GM12864 (cell line): ENCODE measurements at places on chromosomes 5 and 9.

DNA sequence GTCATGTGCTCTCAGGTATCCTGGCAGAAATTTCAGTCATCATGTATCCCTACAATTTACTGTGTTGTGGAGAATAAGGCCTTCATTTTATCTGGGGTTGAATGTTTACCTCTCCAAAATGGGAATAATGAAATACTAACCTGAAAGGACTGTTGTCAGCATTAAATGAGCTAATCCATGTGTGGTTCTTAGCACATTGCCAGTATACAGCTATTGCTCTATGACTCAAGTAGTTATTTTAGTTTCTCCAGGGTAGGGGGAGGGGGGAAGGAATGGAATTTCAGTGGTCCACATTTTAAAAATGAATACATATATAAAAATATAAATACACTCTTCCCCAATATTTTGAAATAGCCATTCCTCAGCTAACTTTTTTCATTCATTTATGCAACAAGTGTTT, 3.5 kb downstream of the PAM start:
- no peak for DNase-seq

DNA sequence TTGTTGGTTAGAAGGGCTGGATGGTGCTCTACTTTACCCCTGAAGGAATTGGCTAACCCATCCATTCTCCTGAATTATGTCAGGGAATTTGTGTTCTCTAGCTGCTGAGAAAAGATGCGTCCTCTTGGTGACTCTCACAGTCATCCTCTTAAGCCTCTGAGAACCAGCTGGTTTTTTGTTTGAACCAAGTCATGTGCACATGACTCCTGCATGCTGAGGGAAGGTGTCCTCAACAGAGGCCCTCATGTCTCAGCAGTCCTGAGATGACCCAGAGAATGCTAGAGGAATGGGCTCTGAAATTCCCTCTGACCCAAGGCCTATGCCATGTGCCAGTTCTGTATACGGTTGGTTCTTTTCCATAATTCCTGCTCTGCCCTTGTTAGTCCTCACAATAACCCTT, 10.4 kb upstream of the C5orf63 start:
- no peak for DNase-seq

DNA sequence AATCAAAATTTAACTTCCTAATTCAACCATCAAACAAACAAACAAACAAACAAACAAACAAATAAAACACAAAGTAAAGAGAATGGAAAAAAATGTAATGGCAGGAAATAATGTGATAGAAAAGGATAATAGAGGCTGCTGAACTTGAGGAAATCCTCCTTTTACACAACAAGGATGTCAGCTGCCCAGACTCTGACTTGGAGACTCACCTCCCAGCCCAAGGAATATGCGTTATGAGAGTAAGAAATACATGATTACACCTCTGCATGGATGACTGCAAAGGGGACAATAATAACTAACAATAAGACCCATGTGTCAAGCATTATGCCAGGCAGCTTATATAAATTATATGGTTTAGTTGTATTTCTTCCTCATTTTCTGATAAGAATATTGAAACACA, 46.6 kb upstream of the JAK2 start:
- DNase-seq, result no peak

DNA sequence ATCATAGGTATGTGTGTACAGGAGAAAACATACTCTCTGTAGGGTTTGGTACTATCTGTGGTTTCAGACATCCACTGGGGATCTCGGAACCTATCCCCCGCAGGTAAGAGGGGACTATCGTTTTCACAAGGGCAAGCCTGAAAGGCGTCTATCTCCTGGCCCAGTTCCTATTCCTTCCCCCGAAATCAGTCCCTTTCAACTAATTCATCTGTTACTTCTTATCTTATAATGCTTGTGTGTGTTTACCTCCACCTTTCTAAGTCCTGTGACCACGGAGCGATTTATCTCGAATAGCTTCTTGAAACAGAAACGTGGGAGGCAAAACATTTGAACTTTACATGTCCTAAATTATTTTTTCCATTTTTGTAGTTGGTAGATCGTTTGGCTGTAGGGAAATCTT, 11.4 kb downstream of the ABO start:
- DNase-seq, result no peak

GRCh38 chr5:168047043-168047668, 244.3 kb upstream of the WWC1 start:
- DNase-seq, result peak; percentile 12

DNA sequence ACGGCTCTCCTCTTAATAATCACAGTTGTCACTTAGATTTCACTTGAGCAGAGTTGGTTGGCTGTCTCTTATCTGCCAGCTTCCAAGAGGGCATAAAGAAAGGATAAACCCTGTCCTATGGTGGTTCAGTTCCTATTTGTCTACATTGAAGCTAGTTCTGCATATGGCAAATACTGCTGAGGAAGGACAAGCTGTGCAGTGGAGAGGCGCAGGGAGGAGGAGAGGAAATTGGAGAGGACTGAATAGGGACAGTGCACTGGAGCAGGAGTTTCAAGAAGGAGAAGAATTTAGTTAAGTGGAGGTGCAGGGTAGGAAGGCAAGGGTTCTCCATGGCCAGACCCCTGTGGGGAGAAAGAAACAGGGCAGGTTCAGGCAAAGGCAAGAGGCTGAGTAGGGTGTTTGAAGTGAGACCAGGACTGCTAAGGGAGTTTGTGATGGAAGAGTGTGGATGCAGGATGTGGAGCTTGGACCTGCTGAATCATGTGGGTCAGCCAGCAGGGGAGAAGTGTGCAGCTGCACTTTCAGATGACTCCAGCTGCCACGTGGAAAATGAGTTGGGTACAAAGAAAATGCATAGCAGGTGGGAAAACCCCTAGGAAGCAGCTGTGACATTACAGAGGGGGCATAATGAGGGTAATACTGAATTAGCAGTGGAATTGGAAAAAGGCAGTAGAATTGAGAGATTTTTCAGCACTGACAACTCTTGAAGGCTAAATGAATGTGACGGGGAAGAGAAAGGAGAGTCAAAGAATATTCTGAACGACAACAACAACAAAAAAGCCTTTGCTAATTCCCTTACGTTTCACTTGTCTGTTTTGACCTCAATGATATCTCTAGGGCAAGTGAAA, 66.8 kb downstream of the MAMDC2 start:
- DNase-seq, result no peak

DNA sequence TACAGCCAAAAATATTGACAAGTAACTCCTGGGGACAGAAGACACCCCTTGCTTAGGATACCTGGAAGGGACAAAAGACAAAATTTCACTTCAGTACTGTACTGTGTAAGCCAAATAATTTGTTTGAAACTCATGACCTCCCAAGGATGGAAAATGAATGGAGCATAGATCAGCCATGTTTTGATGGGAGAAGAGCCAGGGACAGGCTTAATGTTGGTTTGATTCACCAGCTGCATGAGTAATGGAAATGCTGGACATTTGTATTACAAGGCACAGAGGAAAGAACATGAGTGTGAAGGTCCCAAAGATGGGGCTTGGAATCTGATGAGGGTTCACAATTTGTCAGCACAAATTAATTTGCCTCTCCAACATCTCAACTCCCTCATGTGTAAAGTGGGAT, 122.8 kb downstream of the ENC1 start:
- no peak for DNase-seq

DNA sequence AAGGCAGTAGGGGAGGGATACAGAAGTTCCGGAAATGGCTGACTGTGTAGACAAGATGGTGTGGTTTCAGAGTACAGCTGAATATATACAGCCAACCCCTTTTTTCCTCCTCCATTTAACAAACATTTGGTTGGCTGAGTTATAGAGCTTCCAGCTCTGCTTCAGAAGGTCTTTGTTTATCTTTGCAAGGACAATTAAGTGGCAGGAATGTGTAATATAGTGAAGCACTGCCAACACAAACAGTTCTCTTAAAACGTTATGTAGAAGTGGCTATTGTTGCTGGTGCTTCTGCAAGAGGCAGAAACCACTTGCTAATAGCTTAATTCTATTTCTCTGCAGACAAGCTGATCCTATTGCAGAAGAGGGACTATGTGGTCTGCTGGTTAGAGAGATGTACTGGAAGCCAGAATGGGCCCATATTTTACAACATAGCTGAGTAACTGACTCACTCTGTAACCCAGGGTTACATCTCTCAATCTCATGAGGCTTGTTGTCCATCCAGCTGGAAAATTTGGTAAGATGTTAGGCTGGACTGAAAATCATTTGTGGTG, 62.7 kb upstream of the OSMR start:
- DNase-seq, result no peak

GRCh38 chr9:129938291-129938979, 103.2 kb downstream of the USP20 start:
- no peak for DNase-seq

DNA sequence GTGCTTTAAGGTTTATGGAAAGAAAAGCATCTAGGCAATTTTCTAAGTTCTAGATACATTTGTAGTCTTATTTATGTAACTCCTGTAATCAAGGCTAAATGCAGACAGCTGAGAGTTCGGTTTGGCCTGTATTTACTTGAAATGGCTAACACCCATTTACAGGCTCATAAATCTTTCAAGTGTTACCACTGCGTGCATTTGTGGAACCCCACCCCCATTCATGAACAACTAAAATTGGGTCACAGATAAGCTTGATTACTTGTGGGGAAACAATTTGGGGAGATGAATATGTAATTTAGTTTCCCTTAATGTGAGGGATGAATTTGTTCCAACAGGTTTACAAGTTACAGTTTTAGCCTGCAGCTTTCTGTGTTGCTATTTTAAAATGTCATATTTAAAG, 360.6 kb downstream of the ARRDC3 start:
- DNase-seq, result no peak

DNA sequence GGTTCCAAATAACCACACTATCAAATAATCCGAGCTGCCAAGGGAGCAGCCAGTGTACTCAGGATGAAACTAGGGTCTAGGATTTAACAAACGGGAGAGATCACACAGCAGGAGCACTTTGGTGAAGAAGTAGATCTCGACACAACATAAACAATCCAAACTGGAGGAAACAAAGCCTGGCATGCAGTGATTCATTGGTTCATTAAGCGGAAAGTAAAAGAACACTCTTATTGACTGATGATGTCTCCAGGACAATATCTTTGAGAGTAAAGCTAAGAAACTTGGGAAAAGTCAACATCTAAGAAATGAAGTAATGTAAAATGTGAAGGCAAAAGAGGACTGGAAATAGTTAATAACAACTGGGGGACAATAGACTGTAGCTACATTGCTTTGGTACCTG, 1478.3 kb upstream of the CDH9 start:
- no peak for DNase-seq

DNA sequence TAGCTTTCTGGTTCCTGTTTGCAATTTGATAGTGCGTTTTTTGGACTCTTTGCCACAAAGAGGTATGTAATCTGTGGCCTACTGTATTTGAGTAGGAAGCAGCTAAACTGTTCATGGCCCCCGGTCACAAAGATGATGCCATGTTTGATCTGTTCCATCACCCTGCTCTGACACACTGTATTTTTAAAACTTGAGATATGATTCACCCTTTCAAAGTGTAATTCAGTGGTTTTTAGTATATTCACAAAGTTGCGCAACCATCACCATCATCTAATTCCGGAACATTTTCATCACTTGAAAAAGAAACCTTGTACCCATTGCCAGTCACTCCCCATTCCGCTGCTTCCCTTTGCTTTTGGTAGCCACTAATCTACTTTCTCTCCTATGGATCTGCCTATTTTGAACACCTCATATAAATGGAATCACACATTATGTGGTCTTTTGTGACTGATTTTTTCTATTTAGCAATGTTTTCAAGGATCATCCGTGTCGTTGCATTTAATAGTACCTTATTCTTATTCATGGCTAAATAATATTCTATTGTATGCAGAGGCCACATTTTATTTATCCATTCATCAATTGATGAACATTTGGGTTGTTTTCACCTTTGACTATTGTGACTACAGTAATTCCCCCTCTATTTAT, 141.6 kb downstream of the NR3C1 start:
- DNase-seq, result no peak

GRCh38 chr5:15959370-15960164, 220.0 kb downstream of the MARCHF11 start:
- DNase-seq, result no peak

- DNase-seq, result no peak
These were observed 18.7 kb upstream of the RASGRF2 start for GRCh38 chr5:80941496-80941895.

DNA sequence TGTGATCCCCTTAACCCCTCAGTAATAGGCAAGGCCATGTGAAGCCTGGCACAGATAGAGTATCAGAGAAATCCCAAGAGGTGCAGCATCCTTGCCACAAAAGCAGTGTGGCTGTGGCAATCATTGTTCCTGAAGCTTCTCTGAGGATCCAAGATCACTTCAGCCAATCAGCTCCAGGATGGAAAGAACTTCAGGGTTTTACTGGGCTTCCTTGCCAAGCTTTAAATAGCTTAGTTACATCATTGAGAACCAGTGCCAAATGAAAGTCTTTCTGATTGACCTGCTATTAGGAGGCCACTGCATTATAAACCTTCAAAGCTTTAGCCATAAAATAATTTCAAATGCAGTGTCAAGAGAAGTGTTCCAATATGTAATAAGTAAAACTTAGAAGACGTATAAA, 430.6 kb downstream of the PIK3R1 start:
- DNase-seq, result no peak

DNA sequence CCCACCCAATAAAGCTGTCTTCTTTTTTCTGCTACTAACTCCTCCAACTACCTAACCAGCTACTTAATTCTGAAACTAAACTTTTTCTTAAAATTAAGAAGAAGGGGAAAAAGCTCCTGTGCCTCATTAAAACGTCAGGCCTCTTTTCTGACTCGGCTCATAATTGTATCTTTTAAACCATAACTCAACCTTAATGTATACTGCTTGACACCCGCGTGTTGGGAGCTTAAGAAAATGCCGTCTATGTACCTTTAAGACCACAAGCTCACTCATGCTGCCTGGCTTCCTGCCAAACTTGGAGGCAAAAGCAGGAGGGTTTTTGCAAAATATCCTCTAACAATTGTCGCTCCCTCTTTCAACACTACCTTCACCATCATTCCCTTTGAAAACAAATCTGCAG, 5.0 kb downstream of the EBF1 start:
- DNase-seq, result peak; percentile 72

- DNase-seq, result peak; percentile 40
These were observed 36.5 kb downstream of the ARHGEF37 start for GRCh38 chr5:149617760-149618306.

DNA sequence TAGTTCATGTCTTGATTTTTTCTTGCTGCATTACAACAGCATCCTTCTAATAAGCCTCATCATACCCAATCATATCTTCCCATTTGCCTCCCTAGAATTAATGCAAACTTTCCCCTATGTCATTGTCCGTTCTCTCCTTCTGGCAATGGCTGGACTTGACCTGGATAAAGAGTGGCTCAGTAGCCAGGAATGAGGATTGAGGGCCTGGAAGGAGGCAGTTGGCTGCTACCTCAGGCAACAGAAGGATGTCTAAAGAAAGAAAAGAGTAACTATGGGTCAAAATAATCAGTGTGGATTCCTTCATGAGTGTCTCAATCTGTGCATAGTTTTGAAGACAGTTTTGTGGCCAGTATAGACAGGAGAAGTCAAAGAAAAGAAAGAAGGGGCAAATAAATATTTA, 209.6 kb downstream of the TRPM3 start:
- no peak for DNase-seq

GRCh38 chr9:8733131-8733954, 933.8 kb upstream of the DMAC1 start:
- no peak for DNase-seq
